Hair follicular keratinocyte (primary cell): ENCODE measurements at places on chromosomes 13 and 19. TPM values are rescaled to one million over a fixed set of nuclear protein-coding genes. Genes with fewer than 3 reads are reported as not detected.

The ZNF837 gene
- total RNA-seq = 2.5 and 3.7 TPM in 2 replicates

The ZNF560 gene
- 0.16 and 0.19 TPM in 2 replicates for total RNA-seq

The CPB2 gene
- total RNA-seq = not detected in 2 replicates

The NLRP9 gene
- not detected in 2 replicates for total RNA-seq

The ZNF43 gene
- total RNA-seq = 2.0 and 2.9 TPM in 2 replicates

The KIR2DL3 gene
- total RNA-seq = not detected in 2 replicates

The TARM1 gene
- not detected in 2 replicates for total RNA-seq

The ZNF181 gene
- 3.3 and 4.4 TPM in 2 replicates for total RNA-seq

The CD22 gene
- total RNA-seq = not detected in 2 replicates

The CRB3 gene
- 19.5 and 23.8 TPM in 2 replicates for total RNA-seq

The ZNF426 gene
- 5.3 and 6.4 TPM in 2 replicates for total RNA-seq

The ATP8A2 gene
- total RNA-seq = 0.15 and 0.23 TPM in 2 replicates

The HDGFL2 gene
- 46.5 and 65.3 TPM in 2 replicates for total RNA-seq

The ERCC5 gene
- 48.4 and 50.2 TPM in 2 replicates for total RNA-seq

The CEACAM21 gene
- total RNA-seq = not detected in 2 replicates

The OR7A5 gene
- total RNA-seq = not detected in 2 replicates

The CILP2 gene
- 0.08 and 0.31 TPM in 2 replicates for total RNA-seq

The VAV1 gene
- total RNA-seq = 0.08 and 5.6 TPM in 2 replicates

The TICAM1 gene
- 4.9 and 10.1 TPM in 2 replicates for total RNA-seq

The MPND gene
- total RNA-seq = 2.3 and 3.5 TPM in 2 replicates

The PCDH17 gene
- total RNA-seq = not detected in 2 replicates

The DNAJC15 gene
- total RNA-seq = 23.3 and 27.2 TPM in 2 replicates

The N4BP2L1 gene
- 0.04 and 0.08 TPM in 2 replicates for total RNA-seq

The ABCA7 gene
- 14.0 and 24.3 TPM in 2 replicates for total RNA-seq

The THAP8 gene
- total RNA-seq = 2.6 and 8.1 TPM in 2 replicates

The CEACAM19 gene
- 0.38 and 2.5 TPM in 2 replicates for total RNA-seq

The BIVM gene
- 14.4 and 16.9 TPM in 2 replicates for total RNA-seq

The LYPD3 gene
- 18.9 and 22.7 TPM in 2 replicates for total RNA-seq

The SPIB gene
- total RNA-seq = not detected in 2 replicates

The IZUMO2 gene
- total RNA-seq = not detected in 2 replicates

The UQCRFS1 gene
- 42.2 and 50.3 TPM in 2 replicates for total RNA-seq

The MRPS12 gene
- 57.1 and 114 TPM in 2 replicates for total RNA-seq

The ZNF208 gene
- total RNA-seq = 0.47 and 1.1 TPM in 2 replicates

The ZNF57 gene
- 4.4 and 6.9 TPM in 2 replicates for total RNA-seq

The CLEC17A gene
- not detected in 2 replicates for total RNA-seq

The RASA3 gene
- 4.1 and 6.6 TPM in 2 replicates for total RNA-seq

The ZNF541 gene
- not detected in 2 replicates for total RNA-seq

The CACNG7 gene
- total RNA-seq = not detected in 2 replicates

The VSTM1 gene
- not detected in 2 replicates for total RNA-seq

The OR1M1 gene
- total RNA-seq = not detected in 2 replicates

The SIX5 gene
- total RNA-seq = 10.8 and 14.8 TPM in 2 replicates

The TMTC4 gene
- total RNA-seq = 9.0 and 12.9 TPM in 2 replicates

The GGN gene
- total RNA-seq = 0.08 and 0.55 TPM in 2 replicates

The DPF1 gene
- total RNA-seq = 2.0 and 2.3 TPM in 2 replicates

The ACTMAP gene
- 2.2 and 2.3 TPM in 2 replicates for total RNA-seq

The RFPL4A gene
- not detected in 2 replicates for total RNA-seq

The ZNF491 gene
- 0.11 and 0.23 TPM in 2 replicates for total RNA-seq

The ICAM4 gene
- total RNA-seq = 0.08 and 0.15 TPM in 2 replicates

The F7 gene
- total RNA-seq = not detected in 2 replicates

The RAB3A gene
- total RNA-seq = 0.19 and 0.23 TPM in 2 replicates

The ZNF677 gene
- total RNA-seq = 6.8 and 15.5 TPM in 2 replicates

The C1QTNF9B gene
- total RNA-seq = not detected in 2 replicates

The GJB6 gene
- 54.5 and 220 TPM in 2 replicates for total RNA-seq

The ZNF90 gene
- 1.6 and 2.2 TPM in 2 replicates for total RNA-seq

The GPC6 gene
- 2.7 and 4.7 TPM in 2 replicates for total RNA-seq

The OR7E24 gene
- total RNA-seq = not detected in 2 replicates

The IFNL1 gene
- not detected in 2 replicates for total RNA-seq
